ENCODE measurements at places on chromosomes 4 and X. TPM values are rescaled to one million over a fixed set of nuclear protein-coding genes. Genes with fewer than 3 reads are reported as not detected.

The GLOD5 gene
- not detected for total RNA-seq

The EDA gene
- total RNA-seq, result 0.71 TPM

The PITX2 gene
- 93.3 TPM for total RNA-seq

The BEND4 gene
- 0.13 TPM for total RNA-seq

DNA sequence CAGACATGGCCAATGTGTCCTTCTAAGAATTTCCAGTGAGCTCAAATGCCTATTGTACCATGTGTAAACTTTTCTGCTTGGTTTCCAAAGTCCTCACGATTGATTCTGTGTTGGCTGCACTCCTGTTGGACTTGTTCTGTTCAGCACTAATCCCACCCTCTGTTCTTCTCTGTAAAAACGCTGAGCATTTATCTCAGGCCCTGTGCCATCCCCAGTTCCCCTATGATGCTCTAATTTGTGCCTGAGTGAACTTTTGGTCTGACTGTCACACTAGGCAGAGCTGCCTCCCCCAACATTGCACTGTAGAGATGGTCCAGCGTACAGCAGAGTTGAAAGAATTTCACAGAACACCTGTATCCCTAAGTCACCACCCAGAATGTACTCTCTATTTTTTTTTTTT lies 76.1 kb upstream of the STS start:
- H3K4me3 ChIP-seq, result no peak overlapping the region
- no peak for DNase-seq
- H3K27ac ChIP-seq, result no peak overlapping the region
- no peaks in the 10 kb centered on the region for H3K27me3 ChIP-seq
- H3K4me1 ChIP-seq, result no peaks in the 10 kb centered on the region

- H3K27me3 ChIP-seq, result no peaks in the 10 kb centered on the region
- H3K4me3 ChIP-seq, result no peak overlapping the region
- H3K27ac ChIP-seq, result no peak overlapping the region
- DNase-seq, result peak; percentile 30
These were observed 668.0 kb upstream of the LCORL start for GRCh38 chr4:18689308-18690115.

DNA sequence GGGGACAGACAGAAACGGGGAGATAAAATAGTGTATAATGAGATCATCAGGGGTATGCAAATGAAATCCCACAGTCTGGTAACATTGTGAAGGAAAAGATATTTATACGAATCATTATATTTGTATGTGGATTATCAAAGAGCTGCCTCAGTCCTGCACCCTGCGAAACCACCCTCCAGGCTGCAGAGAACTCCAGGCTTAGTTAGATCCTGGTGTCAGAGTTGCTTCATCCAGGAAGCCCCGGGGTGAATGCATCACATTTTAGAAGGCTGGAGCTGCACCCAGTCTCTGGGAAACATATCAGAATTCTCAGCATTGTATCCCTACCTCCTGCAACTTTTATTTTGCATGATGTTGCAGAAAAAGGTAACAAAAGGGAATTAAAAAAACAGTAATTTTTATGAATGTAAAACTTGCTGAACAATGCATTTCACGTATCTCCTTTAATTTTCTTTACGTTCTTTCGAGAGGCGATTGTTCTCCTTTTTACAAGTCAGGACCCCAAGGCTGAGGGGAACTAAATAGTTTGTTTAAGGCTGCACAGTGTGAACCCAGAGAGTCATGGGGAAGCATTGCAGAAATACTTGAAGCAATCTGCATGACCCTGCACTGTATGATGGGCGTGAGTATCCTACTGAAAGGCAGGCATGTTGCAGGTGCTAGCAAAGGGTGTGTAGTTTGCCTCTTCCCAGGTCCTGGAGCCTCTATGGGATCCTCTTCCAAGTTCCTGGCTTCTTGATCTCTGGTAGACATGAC lies 299.5 kb upstream of the CLNK start:
- no peaks in the 10 kb centered on the region for H3K4me1 ChIP-seq
- no peaks in the 10 kb centered on the region for H3K36me3 ChIP-seq
- H3K4me3 ChIP-seq, result no peak overlapping the region
- DNase-seq, result no peak

- H3K36me3 ChIP-seq, result 0 out of 2 replicates have a peak, but pooled peaks cover 2% of the 10 kb centered on the region
- peak overlapping the region; percentile 63 for H3K4me3 ChIP-seq
- H3K27ac ChIP-seq, result peak overlapping the region; percentile 52
- no peaks in the 10 kb centered on the region for H3K27me3 ChIP-seq
- DNase-seq, result peak; percentile 35
These were observed 5.6 kb downstream of the PRDM8 start for GRCh38 chr4:80202741-80203553.

- H3K36me3 ChIP-seq, result peaks cover 2% of the 10 kb centered on the region
- no peak overlapping the region for H3K27ac ChIP-seq
- no peaks in the 10 kb centered on the region for H3K4me1 ChIP-seq
- no peaks in the 10 kb centered on the region for H3K27me3 ChIP-seq
- H3K4me3 ChIP-seq, result no peak overlapping the region
- DNase-seq, result no peak
These were observed 74.3 kb downstream of the LARP1B start for GRCh38 chr4:128135391-128135790.

- H3K27me3 ChIP-seq, result no peaks in the 10 kb centered on the region
- H3K4me1 ChIP-seq, result no peaks in the 10 kb centered on the region
- H3K27ac ChIP-seq, result no peak overlapping the region
- no peaks in the 10 kb centered on the region for H3K36me3 ChIP-seq
- no peak for DNase-seq
- H3K4me3 ChIP-seq, result no peak overlapping the region
These were observed 602.8 kb upstream of the DIAPH2 start for GRCh38 chrX:96081891-96082290.
